ENCODE measurements at places on chromosomes 13 and 19.

DNA sequence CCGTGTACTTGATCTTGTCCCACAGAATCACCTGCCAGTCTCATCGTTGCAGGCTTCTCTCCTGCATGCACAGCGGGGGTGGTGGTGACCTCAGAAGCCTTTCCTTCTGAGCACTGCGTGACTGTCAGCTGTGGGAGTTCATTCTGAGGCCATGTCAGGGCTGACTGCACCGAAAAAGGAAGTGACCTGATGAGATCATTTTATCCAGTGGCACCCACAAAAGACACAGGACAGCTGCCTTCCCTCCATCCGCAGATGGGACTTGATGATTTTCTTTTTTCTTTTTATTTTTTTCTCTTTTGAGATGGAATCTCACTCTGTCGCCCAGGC lies 89.7 kb downstream of the RAB20 start:
- no peak for DNase-seq

DNA sequence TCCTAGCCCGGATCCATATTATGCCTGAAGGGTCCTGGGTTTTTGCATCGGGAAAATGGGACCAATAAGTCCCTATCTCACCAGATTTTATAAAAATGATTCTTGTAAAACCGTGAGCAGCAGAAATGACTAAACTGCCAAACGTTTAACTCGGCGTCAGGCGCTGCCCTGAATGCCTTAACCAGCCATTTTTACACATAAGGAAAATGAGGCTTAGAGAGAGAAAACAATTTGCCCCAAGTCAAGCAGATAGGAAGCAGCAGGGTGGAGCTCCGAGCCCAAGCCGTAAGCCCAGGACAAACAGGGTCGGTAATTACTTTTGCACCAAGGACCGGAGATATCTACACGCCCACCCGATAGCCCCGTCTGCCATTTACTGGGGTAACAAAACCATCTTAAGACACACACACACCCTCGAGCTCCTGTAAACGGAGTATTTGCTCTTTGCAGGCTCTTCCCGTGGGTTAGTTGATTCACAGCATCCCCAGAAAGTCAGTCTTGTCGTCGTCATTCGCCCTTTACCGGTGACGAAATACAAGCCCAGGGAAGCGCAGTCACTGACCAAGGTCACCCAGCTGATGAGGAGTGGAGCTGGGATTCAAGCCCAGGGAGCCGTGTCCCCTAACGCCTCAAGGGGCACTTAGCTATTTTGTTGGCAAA lies 16.0 kb upstream of the MRI1 start:
- DNase-seq, result no peak

- no peak for DNase-seq
Measured at GRCh38 chr19:13957051-13957450, 4.7 kb downstream of the DCAF15 start.

- DNase-seq, result no peak
Measured at GRCh38 chr13:73741111-73741510, 393.1 kb downstream of the KLF12 start.

- no peak for DNase-seq
Measured at GRCh38 chr13:30017880-30018279, 167.5 kb upstream of the UBL3 start.

DNA sequence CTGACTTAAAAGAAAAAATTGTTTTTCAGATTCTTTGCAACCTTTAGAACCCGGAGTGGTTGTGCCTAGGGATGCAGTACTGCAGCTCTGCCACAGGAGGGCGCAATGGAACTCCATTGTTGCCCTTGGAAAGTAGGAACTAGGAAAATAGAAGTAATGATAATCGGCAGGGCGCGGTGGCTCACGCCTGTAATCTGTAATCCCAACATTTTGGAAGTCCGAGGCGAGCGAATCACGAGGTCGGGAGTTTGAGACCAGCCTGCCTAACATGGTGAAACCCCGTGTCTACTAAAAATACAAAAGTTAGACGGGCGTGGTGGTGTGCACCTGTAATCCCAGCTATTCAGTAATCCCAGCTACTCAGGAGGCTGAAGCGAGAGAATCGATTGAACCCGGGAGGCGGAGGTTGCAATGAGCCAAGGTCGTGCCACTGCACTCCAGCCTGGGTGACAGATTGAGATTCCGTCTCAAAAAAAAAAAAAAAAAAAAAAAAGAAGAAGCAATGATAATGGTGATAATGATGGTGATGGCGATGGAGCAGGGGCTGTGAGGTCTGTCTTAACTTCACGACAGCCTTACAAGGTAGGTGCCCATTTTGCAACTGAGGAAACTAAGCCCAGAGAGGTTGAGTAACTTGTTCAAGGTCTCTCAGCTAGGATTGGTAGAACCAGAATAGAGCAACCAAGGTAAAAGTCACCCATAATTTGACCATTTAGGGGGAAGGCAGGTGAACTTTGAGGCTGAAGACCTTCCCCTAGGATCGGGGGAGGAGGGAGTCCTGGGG lies 5.5 kb upstream of the ADAMTS10 start:
- no peak for DNase-seq

DNA sequence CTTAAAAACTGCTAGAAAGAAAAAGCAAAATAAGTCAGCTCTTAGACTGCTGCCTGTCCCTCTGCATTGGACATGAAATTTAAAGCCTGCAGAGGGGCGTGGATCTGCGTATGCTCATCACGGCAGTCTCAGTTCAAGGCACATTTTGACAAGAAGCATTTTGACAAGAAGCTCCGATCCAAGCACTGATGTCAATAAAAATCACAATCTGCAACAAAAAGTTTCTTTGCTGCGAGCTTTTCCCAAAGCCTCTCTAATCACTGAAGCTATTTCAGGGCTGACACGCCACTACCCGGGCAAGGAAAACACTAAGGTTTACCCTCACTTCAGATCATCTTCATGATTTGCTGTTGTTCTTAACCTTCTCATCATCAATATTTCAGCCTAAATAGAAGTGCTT lies 7.4 kb downstream of the DCUN1D2 start:
- no peak for DNase-seq

DNA sequence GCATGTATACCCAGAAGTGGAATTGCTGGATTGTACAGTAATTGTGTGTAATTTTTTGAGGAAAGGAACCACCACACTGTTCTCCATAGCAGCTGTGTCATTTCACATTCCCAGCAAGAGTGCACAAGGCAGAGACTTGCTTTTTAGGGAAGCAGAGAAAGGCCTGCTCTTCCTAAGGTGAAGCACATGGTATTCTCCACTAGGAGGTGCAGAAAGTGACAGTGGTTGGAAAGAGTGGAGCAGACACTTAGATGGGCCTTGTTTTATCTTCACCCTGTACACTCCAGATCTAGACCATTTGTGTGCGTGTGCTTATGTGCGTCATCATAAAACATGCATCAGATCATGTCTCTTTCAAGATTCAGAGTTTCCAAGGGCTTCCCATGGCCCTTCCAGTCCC lies 35.0 kb downstream of the FAM124A start:
- DNase-seq, result no peak

DNA sequence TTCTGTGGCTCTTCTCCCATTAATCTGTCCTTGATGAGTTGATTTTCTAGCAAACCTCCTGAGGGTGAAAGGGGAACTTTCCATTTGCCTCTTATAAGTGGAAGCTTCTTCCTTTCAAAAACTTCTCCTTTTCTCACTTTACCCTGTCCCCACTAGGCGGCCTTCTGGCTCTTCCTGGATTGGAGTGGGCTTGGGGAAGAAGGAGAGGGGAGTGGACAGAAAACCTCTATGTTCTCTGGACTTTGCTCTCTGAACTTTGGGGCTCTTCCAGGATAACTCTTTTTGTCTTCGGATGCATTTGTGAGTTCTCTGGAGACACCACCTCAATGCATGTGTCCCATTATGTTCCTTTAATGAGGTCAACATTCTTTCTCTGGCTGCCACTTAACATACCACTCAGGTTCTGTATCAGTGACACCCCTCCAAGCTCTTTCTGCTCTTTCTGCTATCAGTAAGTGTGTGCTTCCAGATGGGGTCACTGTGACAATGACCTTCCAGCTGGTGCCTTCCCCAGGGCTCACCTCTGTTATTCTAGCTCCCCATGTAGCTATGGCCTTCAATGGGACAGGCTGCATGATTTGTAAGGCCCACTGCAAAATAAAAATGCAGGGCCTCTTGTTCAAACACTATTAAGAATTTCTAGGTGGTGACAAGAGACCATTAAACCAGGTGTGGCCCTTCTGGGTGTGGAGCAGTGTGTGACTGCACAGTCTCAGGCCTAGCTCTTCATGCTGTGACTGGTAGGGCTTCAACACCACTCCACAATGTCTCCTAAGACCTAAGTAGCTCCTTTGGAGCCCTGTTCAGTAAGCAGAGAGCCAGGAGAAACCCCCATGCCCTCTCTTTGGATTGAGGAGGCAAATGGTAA lies 389.2 kb downstream of the EFNB2 start:
- no peak for DNase-seq

- no peak for DNase-seq
Measured at GRCh38 chr19:23887642-23888041, 27.0 kb upstream of the ZNF726 start.

GRCh38 chr13:22967669-22968068 lies 213.1 kb upstream of the SGCG start:
- no peak for DNase-seq

DNA sequence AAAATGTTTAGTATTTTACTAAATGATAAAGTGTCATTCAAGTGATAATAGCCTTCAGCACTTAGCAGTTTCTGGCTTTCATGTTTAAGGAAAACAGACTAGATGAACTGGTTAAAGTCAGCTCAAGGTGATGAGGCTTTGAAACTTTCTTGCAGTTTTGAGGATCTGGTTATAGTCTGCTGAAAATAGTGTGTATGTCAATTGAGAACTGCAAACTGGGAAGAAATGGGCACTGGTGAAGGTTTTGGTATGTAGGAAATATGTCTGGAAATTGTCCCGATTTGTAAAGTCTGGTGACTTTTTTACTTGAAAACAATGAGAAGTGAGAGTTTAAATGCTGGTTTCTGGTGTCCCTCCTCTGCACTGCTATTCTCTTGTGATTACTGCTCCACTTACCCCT lies 36.8 kb upstream of the SOX21 start:
- no peak for DNase-seq

DNA sequence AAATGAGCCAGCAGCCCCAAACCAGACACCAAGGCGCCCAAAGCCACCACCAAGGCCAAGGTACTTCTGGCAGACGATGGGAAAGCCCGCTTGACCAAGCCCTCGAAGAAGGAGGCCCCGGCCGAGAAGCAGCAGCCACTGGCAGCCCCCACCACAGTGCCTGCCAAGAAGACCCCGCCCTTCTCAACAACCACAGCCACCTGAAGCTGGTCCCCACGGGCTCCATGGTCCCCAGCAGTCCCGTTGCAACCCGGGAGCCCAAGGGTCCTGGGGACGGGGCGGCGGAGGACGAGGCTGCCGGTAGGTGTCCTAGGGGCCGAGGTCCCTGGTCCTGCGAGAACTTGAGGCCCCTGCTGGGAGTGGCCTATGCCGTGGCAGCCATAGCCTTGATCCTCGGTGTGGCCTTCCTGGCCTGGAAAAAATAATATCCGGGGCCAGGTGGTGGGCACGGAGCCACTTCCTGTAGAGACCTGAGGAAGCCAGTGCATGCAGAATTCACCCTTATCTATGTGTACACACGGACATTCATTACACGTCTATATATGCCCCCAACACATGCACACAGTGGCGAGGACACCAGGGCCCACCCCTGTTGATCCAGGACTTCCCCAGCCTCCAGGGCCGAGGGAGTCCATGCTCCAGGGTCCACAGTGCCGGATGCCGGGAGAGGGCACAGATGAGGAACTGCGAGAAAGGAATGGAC lies 13.8 kb downstream of the C1QTNF9 start:
- no peak for DNase-seq

DNA sequence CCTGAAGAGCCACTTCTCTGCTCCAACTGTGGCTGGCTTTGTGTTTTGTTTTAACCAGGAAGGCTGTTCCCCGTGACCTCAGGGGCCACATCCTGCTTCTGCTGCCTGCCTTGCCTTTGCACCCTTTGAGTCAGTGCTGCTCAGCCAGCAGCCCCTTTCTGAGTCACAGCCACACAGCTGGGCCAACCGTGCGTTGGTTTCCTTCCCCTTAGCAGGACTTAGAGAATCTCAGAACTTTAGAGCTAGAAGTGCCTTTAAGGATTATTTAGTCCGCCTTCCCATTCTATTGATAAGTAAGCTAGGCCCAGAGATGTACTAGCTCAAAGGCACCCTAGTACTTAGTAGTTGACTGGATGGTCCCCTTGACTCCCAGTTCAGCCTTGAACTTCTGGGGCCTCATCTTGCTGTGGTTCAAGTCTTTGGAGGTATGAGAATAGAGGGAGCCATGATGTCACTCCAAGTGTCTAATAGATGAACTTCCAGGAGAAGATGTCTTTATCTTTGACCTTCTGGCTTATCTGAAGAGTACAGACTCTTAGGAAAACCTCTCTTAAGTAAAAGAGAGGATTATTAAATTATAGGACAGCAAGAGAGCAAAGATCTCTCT lies 8.0 kb downstream of the RGCC start:
- no peak for DNase-seq

GRCh38 chr13:92260363-92260762 lies 861.9 kb downstream of the GPC5 start:
- DNase-seq, result no peak

DNA sequence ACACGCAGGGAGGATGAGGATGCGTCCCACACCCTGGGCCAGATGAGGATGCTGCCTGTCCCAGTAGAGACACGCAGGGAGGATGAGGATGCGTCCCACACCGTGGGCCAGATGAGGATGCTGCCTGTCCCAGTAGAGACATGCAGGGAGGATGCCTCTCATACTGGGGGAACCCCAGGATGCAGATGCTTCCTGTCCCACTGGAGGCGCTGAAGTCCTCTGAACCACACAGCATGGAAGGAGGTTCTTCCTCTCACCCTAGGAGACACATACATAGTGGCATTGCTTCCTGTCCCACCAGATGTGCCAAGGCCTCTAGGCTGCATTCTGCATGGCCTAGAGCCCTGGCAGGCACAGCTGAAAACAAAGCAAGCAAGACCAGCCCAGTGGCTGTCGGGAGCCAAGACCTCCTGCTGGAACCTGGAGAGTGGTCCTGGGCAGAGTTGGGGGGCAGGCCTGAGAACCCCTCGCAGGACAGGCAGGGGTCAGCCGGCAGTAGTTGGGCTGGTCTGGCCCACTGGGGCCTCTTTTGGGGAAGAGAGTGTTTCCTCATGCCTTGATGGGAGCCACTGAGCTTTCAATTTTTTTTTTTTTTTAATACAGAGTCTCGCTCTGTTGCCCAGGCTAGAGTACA lies 4.3 kb downstream of the HPN start:
- DNase-seq, result no peak

DNA sequence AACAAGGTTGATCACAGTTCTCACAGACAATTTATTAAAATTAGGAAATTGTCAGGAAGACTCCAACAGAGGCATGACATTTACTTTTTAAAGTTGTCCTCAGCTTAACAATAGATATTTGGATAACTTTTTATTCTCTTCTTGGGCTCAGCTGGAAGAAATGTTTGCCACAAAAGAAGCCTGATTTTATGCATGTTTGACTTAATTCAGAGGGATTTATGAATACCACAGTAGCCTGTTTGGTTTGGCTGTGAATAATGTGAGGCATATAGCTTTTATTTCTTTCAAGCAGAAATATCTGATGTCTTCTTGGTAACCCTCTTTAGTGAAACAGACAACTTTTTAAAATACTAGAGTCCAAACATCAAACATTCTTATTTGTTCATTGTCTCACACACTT lies 1464.5 kb upstream of the SLC10A2 start:
- no peak for DNase-seq

GRCh38 chr13:75091718-75092117 lies 390.3 kb downstream of the TBC1D4 start:
- no peak for DNase-seq
